ENCODE measurements at places on chromosomes 4 and X. TPM values are rescaled to one million over a fixed set of nuclear protein-coding genes. Genes with fewer than 3 reads are reported as not detected.

RLIM gene
- 30.5 TPM for total RNA-seq

RBM41 gene
- 15.5 TPM for total RNA-seq

DSPP gene
- total RNA-seq = not detected

SLAIN2 gene
- 79.4 TPM for total RNA-seq

GBA3 gene
- total RNA-seq = not detected

All from activated T-helper 1 cell treated with anti-CD3 and anti-CD28 coated beads, Interleukin-12 subunit alpha, Interleukin-12 subunit beta, Interleukin-2, Interleukin-4 antibody, amounts not matched to agents 30 ng/mL and 10 ng/mL and 1 ng/mL, durations not matched to agents 14 hours and 24 hours and 36 hours (primary cell).